ENCODE measurements at places on chromosomes 16 and 17.

DNA sequence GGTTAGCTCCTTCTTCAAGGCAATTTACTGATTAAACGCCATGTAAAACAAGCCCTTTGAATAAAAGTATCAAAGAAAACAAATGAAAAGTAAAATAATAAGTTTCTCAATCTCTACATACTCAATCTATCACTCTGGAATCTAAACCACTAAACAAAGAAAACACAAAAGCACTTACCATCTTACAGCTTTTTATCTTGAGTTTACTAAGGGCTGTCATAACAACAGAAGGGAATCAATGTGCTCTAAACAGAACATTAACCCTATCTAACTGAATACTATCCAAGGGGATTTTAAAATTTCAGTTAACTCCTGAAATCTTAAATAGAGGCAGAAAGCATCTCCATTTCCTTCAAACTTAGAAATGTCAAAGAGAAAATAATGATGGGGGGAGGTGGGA lies 3.4 kb downstream of the SKA2 start:
- no peak for DNase-seq

- DNase-seq = no peak
Observed at GRCh38 chr16:74053826-74054225, 242.8 kb upstream of the PSMD7 start.

- no peak for DNase-seq
Observed at GRCh38 chr17:49003557-49004511, 6.6 kb downstream of the IGF2BP1 start.

DNA sequence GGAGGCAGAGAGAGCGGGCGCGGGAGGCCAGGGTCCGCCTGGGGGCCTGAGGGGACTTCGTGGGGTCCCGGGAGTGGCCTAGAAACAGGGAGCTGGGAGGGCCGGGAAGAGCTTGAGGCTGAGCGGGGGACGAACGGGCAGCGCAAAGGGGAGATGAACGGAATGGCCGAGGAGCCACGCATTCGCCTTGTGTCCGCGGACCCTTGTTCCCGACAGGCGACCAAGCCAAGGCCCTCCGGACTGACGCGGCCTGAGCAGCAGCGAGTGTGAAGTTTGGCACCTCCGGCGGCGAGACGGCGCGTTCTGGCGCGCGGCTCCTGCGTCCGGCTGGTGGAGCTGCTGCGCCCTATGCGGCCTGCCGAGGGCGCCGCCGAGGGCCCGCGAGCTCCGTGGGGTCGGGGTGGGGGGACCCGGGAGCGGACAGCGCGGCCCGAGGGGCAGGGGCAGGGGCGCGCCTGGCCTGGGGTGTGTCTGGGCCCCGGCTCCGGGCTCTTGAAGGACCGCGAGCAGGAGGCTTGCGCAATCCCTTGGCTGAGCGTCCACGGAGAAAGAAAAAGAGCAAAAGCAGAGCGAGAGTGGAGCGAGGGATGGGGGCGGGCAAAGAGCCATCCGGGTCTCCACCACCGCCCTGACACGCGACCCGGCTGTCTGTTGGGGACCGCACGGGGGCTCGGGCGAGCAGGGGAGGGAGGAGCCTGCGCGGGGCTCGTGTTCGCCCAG lies 1.2 kb upstream of the CBX4 start:
- DNase-seq = no peak

GRCh38 chr17:58047376-58048150 lies 35.7 kb upstream of the DYNLL2 start:
- DNase-seq = no peak

DNA sequence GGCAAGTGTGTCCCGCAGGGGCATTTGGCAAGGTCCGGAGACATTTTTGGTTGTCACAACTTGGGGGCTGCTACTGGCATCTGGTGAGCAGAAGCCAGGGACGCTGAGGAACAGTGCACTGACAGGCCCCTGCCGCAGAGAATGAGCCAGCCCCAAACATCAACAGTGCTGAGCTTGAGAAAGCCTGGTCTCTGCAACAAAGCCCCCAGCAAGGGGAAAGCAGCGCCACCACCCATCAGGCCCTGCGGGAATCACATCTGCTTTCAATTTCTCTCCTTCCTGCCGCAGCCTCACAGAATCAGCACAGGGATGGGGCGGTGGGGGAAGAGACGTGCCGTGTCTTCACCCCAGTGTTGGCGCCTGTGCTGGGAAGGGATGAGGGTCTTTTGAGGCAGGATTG lies 14.8 kb upstream of the PRPSAP1 start:
- no peak for DNase-seq

DNA sequence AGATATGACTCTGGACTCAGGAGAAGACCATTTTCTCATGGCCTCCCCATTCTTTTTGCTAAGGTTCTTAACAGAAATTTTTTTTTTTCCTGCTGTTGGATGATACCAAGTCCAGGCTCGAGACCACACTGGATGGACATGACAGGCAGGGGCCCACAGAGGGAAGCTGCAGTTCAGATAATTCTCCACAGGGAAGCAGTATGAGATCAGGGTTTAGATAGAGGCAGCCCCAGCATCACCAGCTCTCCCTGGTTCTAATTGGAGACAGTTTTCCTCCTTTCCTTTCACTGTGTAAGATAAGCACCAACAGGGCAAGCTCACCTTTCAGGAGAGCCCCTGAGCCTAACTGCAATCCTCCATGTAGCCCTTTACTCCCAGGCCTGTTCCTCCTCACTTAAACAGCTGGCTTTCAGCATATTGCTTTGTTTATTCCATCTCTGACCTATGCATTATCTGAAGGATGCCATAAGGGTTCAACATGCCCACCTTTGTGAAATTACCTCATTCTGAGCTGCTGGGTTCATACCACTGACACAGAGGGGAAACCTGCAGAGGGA lies 108.1 kb downstream of the SNX11 start:
- no peak for DNase-seq

DNA sequence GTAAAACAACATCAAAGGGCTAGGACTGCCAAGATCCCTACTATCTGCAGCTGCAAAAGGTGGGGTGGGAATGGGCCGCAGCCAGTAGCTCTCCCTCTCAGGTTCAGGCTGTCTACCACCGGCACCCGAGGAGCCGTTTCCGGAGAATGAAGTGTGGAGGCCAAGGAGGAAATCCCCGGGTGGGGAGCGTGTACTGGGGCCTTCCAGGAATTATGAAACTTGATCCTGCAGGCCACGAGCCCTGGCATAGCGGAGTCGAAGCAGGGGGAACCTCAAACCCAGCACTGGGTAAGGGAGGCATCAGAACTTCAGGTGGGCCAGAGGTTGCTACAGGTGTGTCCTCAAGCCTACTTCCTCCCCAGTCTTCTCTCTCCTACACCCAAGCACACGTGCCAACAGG lies 5.1 kb downstream of the INPP5K start:
- DNase-seq = no peak

DNA sequence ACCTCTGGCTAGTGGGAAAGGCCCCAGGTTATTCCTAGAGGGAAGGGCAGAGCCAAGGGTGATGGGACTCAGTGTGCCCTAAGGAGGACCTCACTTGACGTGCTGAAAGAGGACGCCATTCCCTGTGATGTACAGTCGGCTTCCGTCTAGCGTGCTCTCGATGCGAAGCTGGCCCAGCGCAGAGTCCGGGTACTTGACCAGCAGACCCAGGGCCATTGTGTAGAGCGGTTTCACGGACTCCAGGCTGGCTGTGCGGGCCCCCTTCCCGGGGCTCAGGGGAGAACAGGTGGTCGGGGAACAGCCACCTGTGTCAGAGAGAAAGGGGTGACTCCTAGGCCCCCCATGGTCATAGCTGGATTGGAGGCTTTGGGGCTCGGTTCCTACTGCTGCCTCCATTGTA lies 19.9 kb downstream of the PLEKHG4 start:
- DNase-seq = no peak

GRCh38 chr16:73558219-73558618 lies 510.3 kb upstream of the ZFHX3 start:
- DNase-seq = no peak

DNA sequence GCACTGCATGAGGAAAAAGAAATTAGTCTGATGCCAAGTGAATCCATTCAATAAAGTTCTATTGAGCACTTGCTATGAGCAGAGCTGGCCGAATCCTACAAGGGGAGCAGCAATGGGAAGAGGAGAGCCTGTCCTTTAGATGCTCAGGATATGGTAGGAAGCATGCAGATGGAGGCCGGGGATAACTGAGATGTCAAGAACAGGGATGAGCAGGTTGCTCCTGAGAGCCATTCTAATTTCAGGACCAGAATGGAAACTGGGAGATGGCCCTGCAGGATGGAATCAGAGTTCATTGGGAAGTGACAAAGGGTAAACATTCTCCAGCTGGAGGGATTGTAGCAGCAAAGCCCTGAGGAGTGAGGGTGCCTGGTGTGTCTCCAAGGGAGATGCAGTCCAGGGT lies 88.0 kb downstream of the CBLN1 start:
- no peak for DNase-seq

DNA sequence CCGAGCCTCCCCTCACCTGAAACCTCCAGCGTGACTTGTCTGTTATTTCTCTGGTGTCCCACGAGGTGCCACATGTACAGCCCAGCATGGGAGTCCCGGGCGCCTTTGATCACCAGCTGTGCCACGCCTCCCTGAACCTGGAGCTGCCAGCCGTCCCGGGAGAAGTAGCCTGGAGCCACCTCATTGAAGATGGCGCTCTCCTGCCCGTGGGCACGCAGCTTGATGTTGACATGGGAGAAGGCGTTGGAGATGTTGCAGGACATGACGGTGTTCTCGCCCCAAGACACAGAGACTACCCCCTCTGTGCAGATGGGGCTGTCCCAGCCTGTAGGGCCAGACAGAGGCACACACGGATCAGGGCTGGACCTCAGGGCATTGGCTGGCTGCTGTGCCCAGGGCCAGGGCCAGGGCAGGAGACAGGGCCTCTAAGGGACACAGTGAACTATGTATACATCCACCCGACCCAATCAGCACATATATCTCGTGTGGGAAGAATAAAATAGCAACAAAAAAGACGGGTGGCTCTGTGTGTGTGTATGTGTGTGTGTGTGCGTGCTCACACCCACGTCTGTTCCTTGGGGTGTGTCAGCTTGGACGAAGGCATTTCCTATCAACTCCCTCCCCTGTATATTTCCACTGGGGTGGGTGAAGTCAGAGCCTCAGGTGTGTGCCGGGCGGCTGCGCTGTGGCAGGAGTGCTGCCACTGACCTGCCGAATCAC lies 7.3 kb upstream of the CD7 start:
- no peak for DNase-seq

- DNase-seq = no peak
Observed at GRCh38 chr17:28170771-28171170, 128.3 kb downstream of the NLK start.

DNA sequence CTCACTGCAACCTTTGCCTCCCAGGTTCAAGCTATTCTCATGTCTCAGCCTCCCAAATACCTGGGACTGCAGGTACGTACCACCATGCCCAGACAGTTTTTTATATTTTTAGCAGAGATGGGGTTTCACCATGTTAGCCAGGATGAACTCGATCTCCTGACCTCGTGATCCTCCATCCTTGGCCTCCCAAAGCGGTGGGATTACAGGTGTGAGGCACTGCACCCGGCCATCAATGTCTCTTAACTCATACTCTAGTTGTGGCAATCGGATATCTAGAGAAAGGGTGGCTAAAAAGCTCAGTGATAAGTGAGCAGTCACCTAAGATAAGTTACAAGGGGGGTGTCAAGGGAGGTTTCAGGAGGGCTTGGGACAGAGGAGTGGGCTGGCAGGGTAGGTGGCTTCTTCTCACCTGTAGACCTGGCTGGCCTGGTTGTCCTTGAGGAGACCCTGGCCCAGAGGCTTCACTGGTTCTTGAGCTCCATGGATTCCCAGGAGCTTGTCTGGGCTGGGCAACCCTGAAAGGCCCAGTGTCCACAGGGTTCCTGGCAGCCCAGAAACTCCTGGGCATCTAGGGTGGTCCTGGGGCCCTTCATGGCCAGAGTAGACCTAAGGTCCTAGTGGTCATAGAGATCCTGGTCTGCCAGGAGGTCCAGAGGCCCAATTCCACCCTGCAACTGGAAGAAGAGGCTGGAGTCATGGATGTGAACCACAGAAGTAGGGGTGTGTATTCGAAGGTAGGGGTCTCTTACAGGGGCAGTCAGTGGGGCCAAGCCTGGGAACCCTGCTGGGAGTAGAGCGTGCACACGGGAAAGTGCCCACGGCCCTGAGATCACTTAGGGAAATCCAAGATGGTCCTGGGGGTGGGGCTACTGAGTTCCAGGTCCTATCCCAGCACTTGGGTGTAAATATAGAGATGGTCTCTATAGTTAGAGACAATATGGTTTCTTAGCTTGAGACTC lies 12.7 kb upstream of the IGFBP4 start:
- no peak for DNase-seq
